Smooth muscle cell of trachea (primary cell): ENCODE measurements at places on chromosomes 16 and 17. TPM values are rescaled to one million over a fixed set of nuclear protein-coding genes. Genes with fewer than 3 reads are reported as not detected.

Gene CORO6
- total RNA-seq, result 12.1 and 21.3 TPM in 2 replicates

Gene PRAC2
- not detected in 2 replicates for total RNA-seq

Gene RDM1
- 0.66 and 0.87 TPM in 2 replicates for total RNA-seq

Gene AIPL1
- total RNA-seq, result 0.17 TPM in 1 of 2 replicates, not detected in the other

Gene MT1E
- 167 and 190 TPM in 2 replicates for total RNA-seq

Gene USP43
- not detected in 2 replicates for total RNA-seq

Gene RCVRN
- total RNA-seq, result under 0.01 TPM in 1 of 2 replicates, not detected in the other

Gene GNG13
- total RNA-seq, result not detected in 2 replicates

Gene VMO1
- total RNA-seq, result 0.83 and 1.0 TPM in 2 replicates

Gene MYO1D
- total RNA-seq, result 33.5 and 64.5 TPM in 2 replicates

Gene ABCC12
- 0.15 TPM in 1 of 2 replicates, not detected in the other for total RNA-seq

Gene CYB5B
- 54.1 and 94.8 TPM in 2 replicates for total RNA-seq

Gene CORO7
- 14.1 and 14.2 TPM in 2 replicates for total RNA-seq

Gene OR1A1
- total RNA-seq, result not detected in 2 replicates

Gene C16orf92
- not detected in 2 replicates for total RNA-seq

Gene CIITA
- total RNA-seq, result 0.15 and 0.33 TPM in 2 replicates

Gene HNF1B
- total RNA-seq, result not detected in 2 replicates

Gene GPR179
- total RNA-seq, result under 0.01 and 0.17 TPM in 2 replicates

Gene SLC25A39
- total RNA-seq, result 68.8 and 99.9 TPM in 2 replicates

Gene CES4A
- 1.6 and 6.5 TPM in 2 replicates for total RNA-seq

Gene TBKBP1
- total RNA-seq, result 9.6 and 17.7 TPM in 2 replicates

Gene BCAS3
- 30.8 and 31.8 TPM in 2 replicates for total RNA-seq

Gene NPIPA2
- total RNA-seq, result 0.33 and 1.2 TPM in 2 replicates

Gene TPSD1
- not detected in 2 replicates for total RNA-seq

Gene PIP4K2B
- 73.9 and 99.1 TPM in 2 replicates for total RNA-seq

Gene LGALS9B
- total RNA-seq, result not detected in 2 replicates

Gene HYDIN
- total RNA-seq, result 0.15 and 1.8 TPM in 2 replicates

Gene ANKS3
- 24.9 and 35.7 TPM in 2 replicates for total RNA-seq

Gene ACSM3
- 0.29 and 1.7 TPM in 2 replicates for total RNA-seq
